ENCODE measurements at places on chromosomes 12 and 14. TPM values are rescaled to one million over a fixed set of nuclear protein-coding genes. Genes with fewer than 3 reads are reported as not detected.
A peak's percentile ranks its signal among the peaks of the same experiment; 100 is the strongest.

- DNase-seq: no peak
Measured at GRCh38 chr14:63460680-63461369, 82.4 kb downstream of the PPP2R5E start.

GRCh38 chr12:96427269-96427729 is 27.1 kb upstream of the CDK17 start:
- DNase-seq: peak; percentile 100

GRCh38 chr14:34650786-34651584 is 21.0 kb upstream of the SNX6 start:
- DNase-seq: peak; percentile 95

DNA sequence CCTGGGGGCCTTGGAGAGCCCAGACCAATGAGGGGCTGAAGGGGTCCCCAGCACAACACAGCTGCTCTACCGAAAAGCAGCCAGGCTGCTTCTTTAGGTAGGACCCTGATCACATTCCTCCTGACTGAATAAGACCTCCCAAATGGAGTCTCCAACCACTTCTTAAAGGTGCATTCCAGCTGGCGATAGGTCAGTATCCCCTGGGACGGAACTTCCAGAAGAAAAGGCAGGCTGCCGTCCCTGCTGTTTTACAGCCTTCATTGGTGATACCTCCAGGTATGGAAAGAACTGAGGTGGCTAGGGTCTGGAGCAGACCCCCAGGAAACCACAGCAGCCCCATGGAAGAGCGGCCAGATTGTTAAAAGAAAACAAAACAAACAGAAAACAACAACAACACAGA is 340.6 kb downstream of the BTG1 start:
- DNase-seq: no peak

GRCh38 chr14:51398898-51399297 is 158.9 kb downstream of the TMX1 start:
- peak; percentile 100 for DNase-seq

DNA sequence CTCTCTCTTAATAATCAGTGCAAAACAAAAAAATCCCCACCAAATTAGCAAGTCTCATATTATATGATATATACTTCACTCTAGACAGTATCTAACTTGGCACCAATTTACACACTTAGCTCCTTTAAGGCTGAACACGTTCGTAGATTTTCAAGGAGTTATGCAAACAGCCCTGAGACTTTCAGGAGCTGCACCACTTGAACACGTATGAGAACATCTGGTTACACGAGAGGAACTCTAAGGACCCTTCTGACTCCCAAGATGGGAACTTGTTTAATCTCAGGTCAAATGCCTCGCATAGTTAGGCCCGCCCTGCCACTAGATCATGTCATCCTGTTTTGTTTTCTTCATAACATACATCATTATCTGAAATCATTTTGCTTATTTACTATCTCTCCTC is 10.0 kb downstream of the SPRING1 start:
- no peak for DNase-seq

DNA sequence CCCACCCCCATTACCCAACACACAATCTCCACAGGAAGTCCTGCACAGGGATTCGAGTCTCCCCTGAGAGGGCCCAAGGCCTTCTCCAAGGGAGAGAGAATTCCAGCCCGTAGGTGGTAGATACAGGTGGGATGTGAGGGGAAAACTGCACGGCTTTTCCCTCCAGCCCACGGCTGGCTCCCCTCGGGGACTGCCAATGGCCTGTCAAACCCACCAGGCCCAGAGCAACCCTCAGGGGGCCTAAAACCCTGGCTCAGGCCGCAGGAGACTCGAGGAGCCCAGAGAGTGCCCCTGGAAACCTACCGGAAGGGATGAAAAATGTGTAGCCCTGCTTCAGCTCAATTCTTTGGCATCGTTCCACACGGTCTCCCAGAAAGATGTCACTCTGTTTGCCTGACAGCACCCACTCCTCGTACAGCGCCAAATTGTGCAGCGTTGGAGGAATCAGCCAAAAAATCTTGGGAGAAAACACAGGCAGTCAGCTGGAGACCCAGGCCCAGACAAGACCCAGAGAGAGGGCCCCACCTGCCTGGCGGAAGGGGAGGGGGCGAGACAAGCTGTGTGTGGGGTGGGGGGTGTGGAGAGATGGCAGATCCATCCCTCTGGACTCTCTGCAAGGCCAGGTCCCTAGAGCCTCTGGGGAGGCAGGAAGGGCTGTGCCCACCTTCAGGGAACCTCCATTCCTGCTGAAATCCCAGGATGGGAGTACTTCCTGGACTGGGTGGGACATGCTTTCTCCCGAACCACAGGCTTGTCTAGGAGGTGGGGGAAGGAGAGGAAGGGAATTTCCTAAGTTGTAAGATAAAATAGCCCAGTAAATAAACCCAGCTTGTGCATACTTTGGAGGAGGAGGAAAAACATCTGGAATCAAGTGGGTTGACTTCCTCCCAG is 48.1 kb downstream of the KDM2B start:
- DNase-seq: no peak

DNA sequence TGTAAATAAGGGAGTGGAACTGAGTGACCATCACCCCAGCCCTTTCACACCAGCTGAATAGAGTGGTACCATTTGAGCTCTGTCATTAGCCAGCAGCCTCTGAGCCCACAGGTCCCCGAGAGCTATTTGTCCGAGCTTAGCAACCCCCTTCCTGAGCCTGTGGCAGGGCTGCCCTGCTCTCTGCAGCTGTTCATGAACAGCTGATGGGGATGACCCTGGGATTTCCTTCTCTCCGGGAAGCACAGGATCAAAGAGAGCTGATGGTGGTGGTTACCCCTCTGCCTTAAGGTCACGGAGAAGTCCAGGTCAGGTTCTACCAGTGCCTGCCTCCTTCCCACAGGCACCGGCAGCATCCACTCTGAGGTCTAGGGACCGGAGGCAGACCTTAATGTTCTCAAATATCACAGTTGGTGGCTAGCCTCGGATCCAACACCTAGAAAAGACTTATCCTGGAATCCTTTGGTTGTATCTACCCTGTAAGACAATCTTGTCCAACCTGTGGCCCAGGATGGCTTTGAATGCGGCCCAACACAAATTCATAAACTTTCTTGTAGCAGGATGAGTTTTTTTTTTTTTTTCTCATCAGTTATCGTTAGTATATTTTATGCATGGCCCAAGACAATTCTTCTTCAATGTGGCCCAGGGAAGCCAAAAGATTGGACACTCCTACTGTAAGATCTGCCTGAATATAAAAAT is 81.1 kb downstream of the ESRRB start:
- no peak for DNase-seq

DNA sequence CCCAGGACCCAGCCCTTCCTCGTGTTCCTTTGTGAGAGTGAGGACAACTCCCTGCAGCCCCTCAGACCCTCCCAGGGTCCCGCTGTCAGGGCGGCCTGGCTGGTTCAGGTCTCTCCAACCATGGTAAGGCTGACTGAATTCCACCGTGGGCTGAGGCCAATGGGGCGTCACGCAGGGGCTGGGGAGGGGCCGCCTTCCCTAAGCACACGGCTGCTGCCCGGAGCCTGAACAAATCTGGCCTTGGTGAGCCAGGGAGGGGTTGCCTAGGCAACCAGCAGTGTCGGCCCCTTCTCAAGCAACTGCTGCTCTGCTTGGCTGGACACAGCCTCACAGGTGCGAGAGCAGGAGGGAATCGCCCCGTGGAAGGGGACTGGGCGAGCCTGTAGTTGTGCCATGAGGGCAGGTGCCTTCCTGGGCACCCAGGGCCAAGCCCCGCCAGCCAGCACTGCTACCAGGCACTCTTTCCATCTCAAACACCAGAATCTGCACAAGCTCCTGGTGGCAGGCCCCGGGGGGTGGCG is 37.0 kb upstream of the GALNT9 start:
- DNase-seq: no peak

The CLEC1B gene
- total RNA-seq: not detected

The TAS2R31 gene
- total RNA-seq: 2.0 TPM

The DCP1B gene
- 2.9 TPM for total RNA-seq

The PLEKHH1 gene
- total RNA-seq: 4.7 TPM

The JPH4 gene
- total RNA-seq: not detected

The TAS2R46 gene
- total RNA-seq: 0.90 TPM
